ENCODE measurements at places on chromosomes 1 and 21.

GRCh38 chr1:19934336-19934735 lies 10.9 kb upstream of the PLA2G2E start:
- DNase-seq, result no peak

DNA sequence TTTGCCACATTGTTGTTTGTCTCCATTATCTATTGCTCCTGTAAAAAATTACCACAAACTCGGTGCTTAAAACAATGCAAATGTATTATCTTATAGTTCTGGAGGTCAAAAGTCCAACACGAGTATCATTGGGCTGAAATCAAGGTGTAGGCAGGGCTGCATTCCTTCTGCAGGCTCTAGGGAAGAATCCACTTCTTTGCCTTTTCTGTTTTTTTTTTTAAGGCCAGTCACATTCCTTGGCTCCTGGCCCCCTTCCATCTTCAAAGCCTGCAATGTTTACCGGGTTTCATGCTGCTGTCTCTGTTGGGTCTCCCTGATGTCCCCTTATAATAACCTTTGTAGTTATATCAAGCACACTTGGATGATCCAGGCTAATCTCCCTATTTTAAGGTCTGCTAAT lies 212.7 kb downstream of the PTBP2 start:
- DNase-seq, result no peak

GRCh38 chr1:213994888-213995287 lies 7.1 kb downstream of the PROX1 start:
- no peak for DNase-seq

DNA sequence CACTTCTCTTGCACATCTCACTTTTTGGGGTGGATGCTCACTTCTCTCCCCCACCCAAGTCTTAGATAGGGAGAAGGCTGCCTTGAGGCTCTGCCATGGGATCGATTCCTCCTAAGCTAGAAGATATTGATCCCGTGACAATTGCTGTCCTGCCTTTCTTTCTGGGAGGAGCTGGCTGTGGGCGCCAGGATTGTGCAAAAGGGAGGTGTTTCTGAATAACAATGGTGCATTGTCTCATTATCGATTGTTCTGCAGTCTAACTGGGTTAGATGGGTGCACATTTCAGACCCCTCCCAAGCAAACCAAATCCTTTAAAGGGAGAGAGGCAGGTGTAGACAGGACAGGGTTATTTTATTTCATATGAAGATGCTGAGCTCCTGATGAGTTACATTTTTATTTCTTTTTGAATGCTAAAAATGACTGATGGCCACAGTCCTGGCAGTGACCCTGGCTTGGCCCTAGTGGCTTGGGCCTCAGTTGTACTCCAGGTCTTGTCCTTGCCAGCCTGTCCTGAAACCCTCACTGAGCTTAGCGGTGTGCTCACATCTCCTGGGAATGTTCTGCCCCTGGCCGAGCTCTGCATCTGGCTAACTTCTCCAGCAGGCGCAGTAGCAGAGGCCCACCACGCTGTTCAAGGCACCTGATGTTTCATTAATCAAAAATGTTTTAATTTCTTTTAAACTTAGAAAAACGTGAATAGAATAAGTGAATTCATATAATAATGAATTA lies 99.0 kb upstream of the KAZN start:
- no peak for DNase-seq

DNA sequence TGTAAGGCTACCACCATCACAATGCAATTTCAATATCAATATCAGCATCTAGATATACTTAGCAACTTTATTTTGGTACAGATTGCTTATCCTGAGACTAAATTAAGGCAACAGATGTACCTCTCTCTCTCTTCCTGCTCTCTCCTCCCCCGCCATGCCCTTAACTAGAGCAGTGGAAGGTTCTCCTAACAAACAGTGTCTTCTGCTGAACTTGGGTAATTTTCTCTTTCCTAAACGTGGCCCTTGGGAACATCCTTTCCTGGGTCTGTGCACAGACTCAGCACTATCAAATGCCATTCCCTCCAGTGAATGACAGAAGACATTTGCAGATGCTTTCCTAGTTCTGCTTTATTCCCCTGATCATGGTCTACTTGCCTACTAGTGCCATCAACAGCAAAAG lies 85.6 kb upstream of the TTC39A start:
- DNase-seq, result no peak

DNA sequence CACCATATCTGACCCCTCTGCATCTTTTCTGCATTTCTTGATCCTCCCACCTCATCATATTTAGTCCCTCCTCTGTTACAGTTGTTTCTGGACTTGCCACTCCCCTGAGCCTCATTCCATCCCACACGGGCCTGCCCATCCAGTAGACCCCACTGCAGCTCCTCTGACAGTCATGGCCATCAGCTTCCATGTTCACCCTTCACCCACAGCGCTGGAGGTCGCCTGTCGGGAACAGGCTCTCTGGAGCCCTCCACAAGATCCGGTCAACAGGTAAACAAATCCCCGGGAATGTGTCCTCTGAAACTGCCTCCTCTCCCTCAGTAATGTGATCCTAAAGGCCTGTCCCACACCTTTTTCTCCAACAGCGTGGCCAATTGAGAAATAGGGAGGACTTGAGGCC lies 31.3 kb downstream of the SYF2 start:
- DNase-seq, result no peak

GRCh38 chr1:5650283-5651026 lies 341.8 kb downstream of the NPHP4 start:
- DNase-seq, result no peak

DNA sequence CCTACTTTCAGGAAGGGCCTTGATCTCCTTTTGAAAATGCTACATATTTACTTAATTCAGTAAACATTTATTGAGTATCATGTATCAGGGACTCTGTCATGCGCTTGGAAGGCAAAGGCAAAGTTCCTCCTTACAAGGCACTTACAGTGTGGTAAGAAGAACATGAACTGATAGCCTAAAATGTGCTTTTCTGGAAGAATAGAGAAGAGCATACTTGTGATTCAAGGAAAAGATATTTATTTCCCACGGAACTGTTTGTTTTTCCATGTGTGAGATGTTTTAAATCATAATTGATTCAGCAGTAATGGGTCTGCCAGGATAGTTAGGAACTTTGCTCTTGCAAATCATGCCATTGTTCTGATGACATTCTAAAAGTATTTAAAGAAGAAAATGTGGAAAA lies 110.1 kb upstream of the ZNHIT6 start:
- no peak for DNase-seq

DNA sequence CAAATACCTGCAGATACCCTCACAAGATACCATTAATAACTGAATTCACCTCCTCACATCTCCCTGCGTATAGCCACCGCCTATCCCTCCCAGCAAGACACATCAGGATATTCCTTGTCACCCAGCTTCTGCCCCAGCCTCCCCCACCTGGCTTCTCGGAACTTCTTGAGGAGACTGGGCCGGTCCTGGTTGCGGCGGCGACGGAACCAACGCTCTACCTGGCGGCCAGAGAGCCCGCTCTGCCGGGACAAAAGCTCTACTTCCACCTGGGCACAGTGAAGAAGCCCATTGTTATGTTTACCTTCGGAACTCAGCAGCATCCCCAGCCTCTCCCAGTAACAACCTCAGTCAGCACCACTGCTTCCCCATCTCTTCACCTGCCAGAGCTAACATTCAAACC lies 6.7 kb downstream of the CERS2 start:
- DNase-seq, result no peak

- no peak for DNase-seq
Observed at GRCh38 chr1:51520700-51521248, 1.7 kb upstream of the EPS15 start.

DNA sequence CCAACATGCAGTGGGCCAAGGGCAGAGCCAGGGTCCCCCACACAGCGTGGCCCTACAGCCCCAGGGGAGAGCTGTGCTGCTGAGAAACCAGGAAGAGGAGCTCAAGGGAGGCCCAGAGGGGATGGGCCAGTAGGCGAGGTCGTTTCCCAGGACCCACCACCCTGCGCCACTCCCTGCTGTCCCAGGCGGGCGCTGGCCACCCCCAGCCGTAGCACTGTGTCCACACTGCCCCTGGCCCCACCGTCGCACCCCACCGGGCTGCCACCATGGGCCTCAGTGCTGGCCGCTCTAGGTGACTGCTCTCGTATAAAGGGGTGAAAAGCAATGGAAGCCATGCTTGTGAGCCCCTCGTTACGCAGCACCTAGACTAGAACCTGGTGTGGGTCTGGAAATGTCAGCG lies 22.4 kb downstream of the NADK start:
- no peak for DNase-seq

DNA sequence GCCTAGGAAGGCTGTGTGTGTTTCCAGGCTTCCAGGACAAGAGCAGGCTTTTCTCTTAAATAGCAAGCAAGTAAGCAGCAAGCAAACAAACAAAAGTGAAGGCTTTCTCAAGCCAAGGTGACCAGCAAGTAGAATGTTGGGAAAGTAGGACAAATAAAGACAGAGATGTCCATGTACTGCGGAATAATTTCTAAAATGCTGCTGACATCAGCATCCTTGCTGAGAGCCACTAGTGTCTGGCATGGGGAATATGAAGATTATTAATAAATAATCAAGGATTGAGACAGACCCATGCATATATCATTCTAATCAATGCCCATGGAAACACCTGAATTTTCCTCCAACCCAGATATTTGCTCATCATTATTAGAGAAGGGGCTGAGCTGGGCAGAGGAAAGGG lies 6.4 kb upstream of the DYRK3 start:
- DNase-seq, result no peak

DNA sequence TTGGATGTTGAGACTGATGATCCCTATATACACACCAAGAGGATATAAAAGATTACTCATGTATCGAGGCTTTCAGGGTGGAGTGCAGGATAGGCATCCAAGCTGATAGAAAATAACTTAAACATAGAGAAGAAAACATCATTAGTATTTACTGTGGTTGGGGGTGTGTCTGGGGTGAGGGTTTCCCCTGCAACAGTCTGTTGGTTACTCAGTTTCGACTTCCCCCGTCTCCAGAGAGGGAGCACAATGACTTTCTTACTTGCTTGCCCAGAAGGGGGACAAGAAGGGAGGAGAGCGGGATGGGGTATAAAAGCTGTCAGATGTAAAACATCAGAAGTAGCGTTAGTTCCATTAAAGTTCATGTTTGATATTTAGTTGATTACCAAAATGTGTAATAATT lies 717.4 kb upstream of the ZP4 start:
- DNase-seq, result no peak

DNA sequence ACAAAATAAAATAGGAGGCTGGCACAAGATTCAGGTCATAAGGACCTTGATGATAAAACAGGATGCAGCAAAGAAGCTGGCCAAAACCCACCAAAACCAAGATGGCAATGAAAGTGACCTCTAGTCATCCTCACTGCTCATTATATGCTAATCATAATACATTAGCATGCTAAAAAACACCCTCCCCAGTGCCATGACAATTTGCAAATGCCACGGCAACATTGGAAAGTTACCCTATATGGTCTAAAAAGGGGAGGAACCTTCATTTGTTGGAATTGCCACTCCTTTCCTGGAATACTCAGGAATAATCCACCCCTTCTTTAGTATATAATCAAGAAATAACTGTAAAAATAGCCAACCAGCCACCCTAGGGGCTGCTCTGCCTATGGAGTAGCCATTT lies 108.8 kb upstream of the GRIK1 start:
- DNase-seq, result no peak

DNA sequence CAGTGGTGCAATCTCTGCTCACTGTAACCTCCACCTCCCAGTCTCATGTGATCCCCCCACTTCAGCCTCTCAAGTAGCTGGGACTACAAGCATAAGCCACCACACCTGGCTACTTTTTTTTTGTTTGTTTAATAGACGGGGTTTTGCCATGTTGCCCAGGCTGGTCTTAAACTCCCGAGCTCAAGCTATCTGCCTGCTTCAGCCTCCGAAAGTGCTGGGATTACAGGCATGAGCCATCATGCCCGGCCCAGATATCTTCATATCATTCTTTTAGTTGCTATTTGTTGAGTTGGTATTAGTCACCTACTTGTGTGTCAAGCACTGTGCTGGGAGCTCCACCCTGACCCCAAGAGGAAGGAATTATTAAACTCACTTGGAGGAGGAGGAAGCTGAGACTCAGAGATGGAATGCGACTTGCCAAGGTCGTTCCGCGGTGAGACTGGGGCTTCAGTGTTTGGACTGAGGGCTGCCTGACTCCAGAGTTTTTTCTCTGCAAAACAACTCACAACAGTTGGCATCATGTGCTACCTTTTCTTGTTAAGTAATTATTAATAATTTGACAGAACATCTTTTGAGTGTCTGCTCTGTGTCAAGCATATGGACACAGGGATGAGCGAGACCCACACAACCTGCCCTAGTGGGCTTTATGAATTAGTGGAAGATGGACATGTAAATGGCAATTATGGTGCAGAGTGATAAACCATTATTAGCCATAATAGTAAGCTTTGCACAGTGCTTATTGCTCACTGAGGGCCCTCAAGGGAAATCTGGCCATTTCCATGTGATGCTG lies 132.0 kb downstream of the FOXD2 start:
- peak; percentile 83 for DNase-seq

DNA sequence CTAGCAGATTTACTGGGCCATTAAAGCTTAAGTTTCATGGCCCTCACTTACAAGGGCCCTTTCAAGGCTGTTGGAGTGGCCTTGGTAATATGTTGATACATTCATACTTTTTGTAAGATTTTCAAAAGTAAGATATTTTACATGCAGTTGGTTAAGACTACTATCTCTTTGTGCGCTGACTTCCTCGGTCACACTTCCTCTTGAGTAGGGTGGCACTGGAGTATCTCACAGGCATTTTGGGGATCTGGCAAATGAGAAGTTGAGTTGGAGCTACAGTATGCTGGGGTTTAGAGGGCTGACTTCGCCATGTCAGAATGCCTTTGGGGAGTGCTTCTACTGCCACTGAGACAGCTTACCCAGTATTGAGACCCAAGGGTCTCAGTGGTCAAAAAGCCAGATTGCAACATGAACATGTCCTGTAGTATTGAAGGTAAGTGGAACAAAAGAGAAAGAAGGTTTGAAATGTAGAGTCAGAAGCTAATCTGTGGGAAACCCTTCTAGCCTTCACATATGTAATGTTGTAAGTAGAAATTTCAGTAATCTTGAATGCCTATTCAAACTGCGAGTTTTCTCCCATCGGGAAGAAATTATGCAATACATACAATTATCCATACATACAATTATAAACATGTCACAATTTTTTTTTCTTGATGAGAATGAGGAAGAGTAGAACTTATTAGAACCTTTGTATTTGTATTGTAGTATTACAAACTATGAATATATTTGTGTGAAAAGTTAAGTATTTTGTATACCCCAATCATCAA lies 32.3 kb upstream of the RALGPS2 start:
- no peak for DNase-seq

GRCh38 chr1:58726581-58726980 lies 26.7 kb upstream of the MYSM1 start:
- DNase-seq, result no peak

GRCh38 chr1:94823116-94823515 lies 3.0 kb downstream of the SLC44A3 start:
- DNase-seq, result no peak

- DNase-seq, result no peak
Observed at GRCh38 chr1:201146626-201147390, 7.5 kb downstream of the TMEM9 start.

DNA sequence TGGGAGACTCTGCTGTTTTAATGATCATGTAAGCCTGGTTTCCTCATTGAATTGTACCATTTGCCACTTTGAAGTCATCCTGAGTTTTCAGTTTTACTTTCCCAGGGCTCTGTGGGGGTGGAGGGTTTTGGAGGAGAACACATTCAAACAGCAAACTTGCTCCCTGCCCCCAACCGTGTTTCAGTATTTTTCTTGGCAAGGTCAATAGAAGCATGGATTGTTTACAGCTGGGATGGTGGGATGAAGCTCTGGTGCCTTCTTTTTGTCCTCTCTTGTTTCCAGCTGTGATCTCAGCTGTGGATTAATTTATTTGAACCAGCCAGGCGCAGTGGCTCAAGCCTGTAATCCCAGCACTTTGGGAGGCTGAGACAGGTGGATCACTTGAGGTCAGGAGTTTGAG lies 54.3 kb upstream of the SERBP1 start:
- DNase-seq, result no peak
